ENCODE measurements at places on chromosomes 16 and 17.

GRCh38 chr17:59839651-59840328 lies 53.0 kb downstream of the TUBD1 start:
- no peak for DNase-seq

- no peak for DNase-seq
Measured at GRCh38 chr17:62855156-62855555, 47.0 kb upstream of the MARCHF10 start.

DNA sequence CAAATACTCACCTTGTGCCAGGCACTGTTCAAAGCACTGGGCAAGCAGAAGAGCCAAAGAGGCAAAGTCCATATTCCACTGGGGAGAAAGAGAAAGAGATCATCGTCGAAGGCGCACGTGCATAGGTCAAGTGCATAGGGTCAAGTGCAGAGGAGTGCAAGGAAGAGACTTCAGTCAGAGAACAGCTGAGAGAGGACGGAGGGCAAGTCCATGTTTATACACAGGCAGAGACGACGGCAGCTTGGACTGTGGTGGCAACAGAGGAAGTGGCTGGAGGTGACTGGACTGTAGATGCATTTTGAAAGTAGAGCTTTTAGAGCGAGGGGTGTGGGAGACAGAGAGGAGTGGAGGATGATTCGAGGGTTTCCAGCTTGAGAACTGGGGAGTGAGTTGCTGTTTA lies 74.7 kb upstream of the SDK2 start:
- DNase-seq: no peak

DNA sequence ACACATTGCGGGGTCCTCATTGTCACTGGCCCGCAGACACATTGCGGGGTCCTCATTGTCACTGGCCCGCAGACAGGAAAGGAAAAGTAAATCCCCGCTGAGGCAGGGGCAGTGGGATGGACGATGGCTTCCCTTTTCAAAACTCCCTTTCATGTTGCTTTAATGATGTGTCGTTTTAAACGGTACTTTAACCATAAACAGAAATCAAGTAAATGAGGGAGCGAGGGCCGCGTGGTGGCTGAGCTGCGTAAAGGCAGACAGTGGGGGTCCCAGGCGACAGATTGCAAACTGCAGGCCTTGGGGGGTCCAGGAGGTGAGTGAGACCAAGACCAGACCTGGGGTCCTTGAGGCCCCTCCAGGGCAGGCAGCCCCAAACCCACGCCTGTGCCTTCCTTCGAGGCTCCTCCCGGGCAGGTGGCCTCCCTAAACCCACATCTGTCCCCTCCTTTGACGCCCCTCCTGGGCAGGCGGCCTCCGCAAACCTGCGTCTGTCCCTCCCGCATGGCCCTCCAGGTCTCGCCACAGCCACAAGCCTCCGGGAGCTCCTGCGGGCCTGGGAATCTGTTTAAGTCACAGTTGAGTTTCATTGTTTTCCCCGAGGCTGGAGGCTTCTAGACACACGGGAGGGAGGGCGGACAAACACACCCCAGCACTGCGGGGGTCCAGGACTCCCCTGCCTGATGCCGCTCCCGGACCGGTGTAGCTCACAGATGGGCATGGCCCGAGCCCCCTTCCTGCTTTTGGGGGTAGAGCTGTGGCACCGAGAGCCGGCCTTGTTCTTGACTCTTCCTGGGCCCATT lies 7.3 kb downstream of the PIEZO1 start:
- no peak for DNase-seq

DNA sequence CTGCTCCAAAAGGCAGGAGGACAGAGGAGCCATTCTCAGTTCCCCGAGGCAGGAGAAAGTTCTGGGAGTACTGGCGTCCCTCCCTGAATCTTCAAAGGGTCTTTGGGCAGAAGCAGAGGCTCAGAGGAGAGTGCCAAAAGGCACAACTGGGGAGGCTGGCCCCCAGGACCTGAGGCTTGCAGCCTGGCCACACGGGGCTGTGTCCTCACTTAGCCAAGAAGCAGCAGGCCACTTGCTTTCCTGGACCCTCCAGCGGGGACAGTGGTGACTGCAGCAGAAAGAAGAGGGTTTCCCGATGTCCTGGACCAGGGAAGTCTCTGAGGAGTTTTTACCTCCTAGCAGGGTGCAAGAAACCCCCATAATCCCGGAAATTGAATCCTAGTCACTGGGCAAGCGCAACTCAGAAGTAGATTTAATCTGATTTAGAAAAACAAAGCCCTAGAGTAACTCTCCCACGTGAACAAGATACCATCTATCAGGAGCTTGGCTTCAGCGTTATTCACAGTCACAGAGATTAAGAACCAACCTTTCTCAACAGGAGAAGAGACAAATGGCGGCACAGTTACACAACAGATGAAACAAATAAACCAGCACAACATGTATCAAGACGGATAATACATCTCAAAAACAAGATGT lies 25.5 kb upstream of the BCO1 start:
- no peak for DNase-seq

- no peak for DNase-seq
Measured at GRCh38 chr17:3602499-3602898, 6.7 kb downstream of the TRPV1 start.
